SK-N-MC (cell line): ENCODE measurements at places on chromosomes 5 and 9.

- DNase-seq = no peak
Observed at GRCh38 chr9:5502553-5502952, 7.8 kb upstream of the PDCD1LG2 start.

GRCh38 chr9:75979362-75979761 lies 88.9 kb downstream of the PCSK5 start:
- no peak for DNase-seq

GRCh38 chr9:99809586-99810319 lies 11.9 kb upstream of the NR4A3 start:
- no peak for DNase-seq

DNA sequence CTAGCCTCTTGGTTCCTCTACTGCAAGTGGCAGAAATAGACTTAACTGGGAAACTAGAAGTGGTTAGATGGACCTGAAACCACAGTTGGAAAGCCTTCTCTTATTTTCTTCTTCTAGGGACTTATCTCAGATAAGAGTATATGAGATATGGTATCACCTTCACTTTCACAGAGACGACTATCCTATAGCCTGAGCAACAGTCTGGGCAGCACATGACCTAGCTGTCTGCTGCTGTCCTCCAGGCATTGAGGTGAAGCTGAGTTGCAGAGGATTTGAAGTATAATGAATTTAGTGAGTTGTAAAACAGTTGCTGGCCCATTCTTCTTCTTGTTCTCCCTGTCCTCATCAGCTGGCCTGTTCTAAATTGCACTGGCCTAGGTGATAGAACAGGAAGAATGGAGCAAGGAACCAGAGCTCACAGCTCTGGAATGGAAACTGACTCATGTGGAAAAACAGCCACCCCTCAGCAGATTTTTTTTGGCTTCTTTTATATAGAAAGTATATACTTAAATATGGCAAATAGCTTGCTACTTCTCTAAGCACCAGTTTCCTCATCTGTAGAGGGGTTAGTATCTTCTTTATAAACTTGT lies 27.8 kb downstream of the RECK start:
- no peak for DNase-seq

DNA sequence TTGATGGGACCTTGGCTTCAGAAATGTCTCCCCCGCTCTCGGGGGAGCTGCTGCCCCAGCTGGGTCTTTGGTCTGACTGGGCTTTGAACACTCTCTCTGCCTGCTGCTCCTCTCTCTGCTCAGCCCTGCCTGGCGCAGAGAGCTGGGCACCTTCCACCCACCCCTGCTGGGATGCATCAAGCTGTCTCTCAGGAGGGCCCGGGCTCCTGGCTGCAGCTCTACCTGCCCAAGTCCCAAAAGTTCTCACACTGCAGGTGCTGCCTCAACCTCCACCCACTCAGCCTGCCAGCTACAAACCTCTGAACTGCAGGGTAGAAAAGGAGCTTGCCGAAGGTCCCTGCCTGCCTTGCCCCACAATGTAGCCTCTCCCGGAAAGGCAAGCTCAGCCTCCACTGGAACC lies 36.7 kb downstream of the IRX2 start:
- DNase-seq = no peak

- DNase-seq = no peak
Observed at GRCh38 chr5:136062366-136063274, 33.8 kb downstream of the TGFBI start.

DNA sequence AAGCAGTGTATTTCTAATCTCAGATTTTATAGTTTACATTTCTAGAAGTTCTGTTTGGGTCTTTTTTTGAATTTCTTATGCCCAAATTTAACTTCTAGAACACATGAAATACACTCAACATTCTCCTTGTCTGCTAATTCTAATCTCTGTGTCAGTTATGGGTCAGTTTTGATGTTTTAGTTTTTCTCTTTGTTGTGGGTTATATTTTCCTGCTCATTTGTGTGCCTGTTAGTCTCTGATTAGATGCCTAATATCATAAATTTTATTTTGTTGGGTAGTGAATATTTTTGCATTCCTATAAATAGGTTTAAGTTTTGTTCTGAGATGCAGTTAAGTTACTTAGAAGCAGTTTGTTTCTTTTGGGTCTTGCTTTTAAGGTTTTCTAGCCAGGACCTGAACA lies 12.4 kb downstream of the LCP2 start:
- no peak for DNase-seq

GRCh38 chr9:99162759-99163364 lies 57.9 kb downstream of the TGFBR1 start:
- DNase-seq = peak; percentile 18

- DNase-seq = no peak
Observed at GRCh38 chr5:167594750-167595149, 696.7 kb upstream of the WWC1 start.

- DNase-seq = no peak
Observed at GRCh38 chr5:170497311-170498038, 6.3 kb upstream of the KCNIP1 start.

DNA sequence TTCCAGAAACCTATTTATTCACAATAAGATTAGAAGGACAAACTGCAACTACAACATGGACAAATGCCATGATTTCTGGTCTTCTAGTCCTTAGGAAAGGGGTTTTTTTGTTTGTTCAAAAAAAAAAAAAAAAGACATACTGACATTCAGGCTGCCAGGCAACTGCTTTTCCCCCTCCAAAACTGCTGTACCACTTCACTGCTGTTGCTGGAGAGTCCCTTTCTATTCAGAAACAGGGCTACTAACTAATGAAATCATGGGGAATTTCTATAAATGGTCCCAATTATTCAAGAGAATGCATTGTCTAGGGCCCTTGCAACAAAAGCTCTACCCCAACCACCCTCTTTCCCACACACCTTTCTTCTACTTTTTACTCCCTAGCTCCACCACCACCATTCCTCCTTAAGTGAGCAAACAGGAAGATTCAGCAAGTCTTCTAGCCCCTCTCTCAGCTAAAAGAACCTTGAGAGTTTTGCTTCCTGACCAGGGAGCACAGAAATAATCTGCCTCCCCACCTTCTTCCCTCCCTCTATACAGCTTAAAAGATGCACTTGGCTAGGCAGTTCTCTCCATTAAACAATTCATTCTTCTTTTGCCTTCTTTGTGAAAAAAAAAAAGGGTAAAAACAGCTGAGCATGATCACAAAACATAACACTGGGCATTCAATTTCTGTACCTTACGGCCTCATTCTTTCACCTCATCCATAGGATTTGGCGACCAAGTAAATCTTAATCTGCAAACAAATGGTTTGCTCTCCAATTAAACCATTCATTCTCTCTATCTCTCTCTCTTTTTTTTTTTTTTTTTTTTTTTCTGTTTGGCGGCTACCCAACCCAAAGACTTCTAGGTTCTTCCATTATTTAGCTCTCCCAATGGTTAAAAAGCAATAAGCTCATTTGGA lies 13.8 kb downstream of the ZNF608 start:
- no peak for DNase-seq

DNA sequence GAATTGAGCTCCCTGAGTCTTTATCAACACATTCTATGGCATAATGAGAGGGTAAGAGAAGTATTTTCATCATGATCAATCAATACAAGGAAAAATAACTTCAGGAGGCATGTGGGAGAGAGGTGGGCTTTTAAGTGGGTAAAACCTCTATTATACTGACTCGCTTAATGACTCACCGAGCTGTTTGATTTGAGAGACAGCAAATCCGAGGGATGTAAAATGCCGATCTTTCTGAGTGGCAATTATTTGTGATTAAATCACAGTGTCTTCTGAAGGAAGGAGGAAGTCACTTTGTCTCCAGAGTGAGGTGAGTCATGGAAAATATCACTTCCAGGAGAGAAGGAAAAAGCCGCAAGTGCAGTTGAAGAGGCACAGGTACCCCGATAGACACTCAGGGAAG lies 320.4 kb downstream of the DRD1 start:
- no peak for DNase-seq

GRCh38 chr9:131774636-131775035 lies 34.8 kb upstream of the RAPGEF1 start:
- no peak for DNase-seq

DNA sequence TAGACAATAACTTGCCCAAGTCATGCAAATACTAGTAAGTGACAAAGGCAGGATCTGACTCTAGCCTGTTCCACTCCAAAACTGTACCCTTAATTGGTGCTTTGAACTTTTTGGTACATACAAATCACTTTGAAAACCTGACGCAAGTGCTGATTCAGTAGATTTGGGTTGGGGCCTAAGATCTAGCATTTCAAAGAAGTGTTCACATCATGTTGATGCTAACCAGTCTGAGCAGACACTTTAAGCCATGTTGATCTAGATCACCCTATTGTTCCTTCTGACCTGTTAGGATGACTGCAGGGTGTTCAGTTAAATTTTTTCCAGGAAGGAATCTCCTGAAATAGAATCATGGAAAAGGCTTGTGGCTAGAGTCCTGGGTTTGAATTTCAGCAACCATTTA lies 57.7 kb upstream of the CPEB4 start:
- DNase-seq = no peak

GRCh38 chr9:7212101-7212500 lies 454.3 kb downstream of the KDM4C start:
- no peak for DNase-seq

GRCh38 chr5:9045946-9046345 lies 499.9 kb downstream of the SEMA5A start:
- DNase-seq = no peak

DNA sequence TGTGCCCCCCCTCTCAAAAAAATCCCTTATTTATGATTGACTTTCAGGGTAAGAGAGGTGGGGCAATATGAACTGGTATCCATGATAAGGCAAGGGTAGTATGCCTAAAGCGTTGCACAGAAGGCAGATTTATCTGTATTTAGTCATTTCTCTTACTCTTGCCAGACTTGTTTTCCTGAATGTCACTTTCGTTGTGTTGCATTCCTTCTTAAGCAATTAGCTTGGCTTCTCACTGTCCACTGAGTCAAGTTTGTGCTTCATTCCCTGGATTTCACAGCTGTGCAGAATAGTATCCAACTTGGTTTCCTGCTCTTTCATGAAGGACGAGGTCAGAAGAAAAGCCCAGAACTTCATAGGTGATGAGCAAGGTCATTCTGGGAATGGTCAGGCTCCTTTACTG lies 301.5 kb upstream of the ACTBL2 start:
- no peak for DNase-seq

DNA sequence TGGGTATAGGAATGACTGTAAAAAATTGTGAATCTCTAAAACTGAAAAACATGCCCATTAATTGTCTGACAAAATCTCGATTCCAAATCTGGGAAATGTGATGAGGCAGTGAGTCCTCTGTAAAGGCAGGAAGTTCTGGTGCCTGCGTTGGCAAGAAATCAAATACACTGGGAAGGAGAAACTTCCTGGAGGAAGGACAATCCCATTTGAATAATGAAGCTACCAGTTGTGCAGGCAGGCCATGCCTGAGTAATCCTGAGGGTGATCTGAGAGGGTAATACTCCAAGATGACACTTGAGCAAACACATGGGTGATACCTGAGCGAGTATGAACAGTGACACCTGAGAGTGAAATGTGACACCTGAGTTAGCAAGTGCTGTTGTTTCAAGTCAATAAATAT lies 49.7 kb downstream of the KIF24 start:
- DNase-seq = no peak
